ENCODE measurements at places on chromosomes 1 and 21. TPM values are rescaled to one million over a fixed set of nuclear protein-coding genes. Genes with fewer than 3 reads are reported as not detected.

The ERRFI1 gene
- total RNA-seq: 0.98 TPM

DNA sequence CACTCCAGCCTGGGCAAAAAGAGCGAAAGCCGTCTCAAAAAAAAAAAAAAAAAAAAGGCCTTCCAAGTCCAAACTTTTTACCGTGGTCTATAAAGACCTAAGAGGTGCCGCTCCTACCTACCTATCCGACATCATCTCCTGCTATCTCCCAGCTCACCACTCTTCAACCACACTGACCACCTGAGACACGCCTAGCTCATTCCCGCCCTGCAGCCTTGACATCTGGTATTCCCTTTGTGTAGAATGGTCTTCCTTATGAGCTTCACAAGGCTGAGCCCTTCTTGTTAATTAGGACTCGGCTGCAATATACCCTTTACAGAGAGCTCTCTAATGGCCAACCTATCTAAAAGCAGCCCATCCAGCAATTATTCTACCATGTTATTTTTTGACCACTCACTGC is 680 bp downstream of the MAGOH start:
- no peak for DNase-seq
- H3K36me3 ChIP-seq: peaks cover 19% of the 10 kb centered on the region
- no peaks in the 10 kb centered on the region for H3K27me3 ChIP-seq
- H3K4me1 ChIP-seq: peaks cover 18% of the 10 kb centered on the region

DNA sequence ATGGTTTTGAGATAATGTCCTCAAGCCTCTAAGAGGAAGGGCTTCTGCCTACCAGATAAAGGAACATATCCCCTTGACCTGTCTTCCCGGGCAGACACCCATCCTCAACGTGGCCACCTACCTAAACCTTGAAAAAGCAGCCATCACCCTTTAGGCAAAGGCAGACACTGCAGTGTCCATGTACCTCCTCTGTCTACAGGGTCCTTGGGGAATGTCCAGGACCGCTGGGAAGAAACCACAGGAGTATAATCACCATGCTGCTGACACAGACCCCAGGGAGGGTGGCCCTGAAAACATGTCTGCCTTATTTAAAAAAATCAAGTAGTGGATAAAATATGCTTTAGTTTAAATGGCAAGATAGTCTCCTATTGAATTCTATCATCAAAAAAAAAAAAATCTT is 16.6 kb downstream of the BCAR3 start:
- DNase-seq: no peak
- no peaks in the 10 kb centered on the region for H3K27me3 ChIP-seq
- no peak overlapping the region for H3K27ac ChIP-seq
- no peak overlapping the region for H3K4me3 ChIP-seq

- H3K27ac ChIP-seq: no peak overlapping the region
- DNase-seq: no peak
- no peaks in the 10 kb centered on the region for H3K27me3 ChIP-seq
- H3K4me1 ChIP-seq: no peaks in the 10 kb centered on the region
Observed at GRCh38 chr1:157600236-157600635, 2.4 kb upstream of the FCRL4 start.

DNA sequence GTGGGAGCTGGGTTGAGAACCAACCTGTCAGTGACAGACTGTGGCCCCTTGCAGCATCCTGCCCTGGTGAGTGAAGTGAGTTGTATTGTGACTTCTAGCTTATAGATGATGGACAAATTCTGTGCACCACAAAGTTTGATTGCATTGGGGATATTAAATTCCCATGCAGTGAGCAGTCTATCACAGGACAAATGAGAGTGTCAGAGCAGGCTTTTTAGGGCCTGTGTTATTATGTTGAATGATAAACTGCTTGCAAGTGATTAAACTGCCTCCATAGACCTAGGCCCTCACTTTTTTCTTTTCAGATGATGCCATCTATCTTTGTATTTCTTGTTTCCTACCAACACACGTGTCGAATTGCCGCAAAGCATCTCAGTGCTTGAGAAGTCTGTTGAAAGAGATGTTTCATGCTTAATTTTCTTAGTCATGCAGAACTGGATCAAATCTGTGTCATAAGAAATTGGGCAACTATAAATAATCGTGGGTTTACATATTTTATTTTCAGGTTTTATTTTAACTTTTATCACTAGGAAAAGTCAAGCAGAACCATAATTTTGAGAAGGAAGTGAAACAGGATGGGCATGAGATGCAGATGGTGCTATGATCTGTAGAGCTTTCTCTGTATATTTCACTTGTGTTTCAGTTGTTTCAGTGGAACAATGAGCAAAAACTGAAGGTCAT is 199.2 kb downstream of the S1PR1 start:
- no peak overlapping the region for H3K27ac ChIP-seq
- H3K36me3 ChIP-seq: no peaks in the 10 kb centered on the region
- H3K4me1 ChIP-seq: no peaks in the 10 kb centered on the region
- DNase-seq: no peak

DNA sequence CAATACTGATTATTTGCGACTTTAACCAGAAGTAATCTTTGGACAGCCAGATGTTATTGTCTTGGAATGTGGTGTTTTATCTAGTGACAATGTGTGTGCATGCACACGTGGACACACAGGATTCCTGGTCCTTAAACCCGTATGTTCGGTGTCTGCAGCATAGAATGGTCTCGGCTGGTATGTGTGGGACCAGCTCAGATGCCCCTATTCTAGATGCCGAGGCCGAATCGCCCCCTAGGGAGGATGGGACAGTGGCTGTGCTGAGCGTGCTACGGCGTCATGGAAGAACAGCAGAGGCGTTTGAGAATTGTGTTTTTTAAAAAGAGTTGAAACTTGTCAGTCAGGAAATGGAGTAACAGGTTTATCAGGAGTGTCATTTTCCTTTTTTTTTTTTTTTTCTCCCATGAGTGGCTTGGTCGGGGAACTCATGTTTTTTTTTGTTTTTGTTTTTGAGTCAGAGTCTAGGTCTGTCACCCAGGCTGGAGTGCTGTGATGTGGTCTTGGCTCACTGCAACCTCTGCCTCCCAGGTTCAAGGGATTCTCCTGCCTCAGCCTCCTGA is 30.1 kb downstream of the SKI start:
- no peaks in the 10 kb centered on the region for H3K27me3 ChIP-seq
- H3K36me3 ChIP-seq: no peaks in the 10 kb centered on the region

DNA sequence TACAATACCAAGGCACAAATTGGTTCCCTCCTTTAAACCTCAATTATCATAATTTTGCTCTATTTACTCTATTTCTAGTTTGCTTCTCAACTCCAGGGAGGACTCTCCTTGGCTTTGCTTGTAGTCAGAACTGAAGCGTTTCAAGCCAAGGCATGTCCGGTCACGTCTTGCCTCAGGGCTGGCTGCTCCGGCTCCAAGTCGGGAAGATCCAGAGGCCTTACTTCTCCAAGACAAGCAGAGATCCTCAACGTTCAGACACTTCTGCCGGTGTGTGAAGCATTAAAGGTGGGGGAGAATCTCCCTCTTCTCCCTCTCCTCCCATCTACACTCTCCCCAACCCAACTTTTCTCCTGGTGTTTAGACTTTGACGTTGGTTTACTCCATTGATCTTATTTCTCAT is 7.2 kb upstream of the HHAT start:
- H3K4me1 ChIP-seq: no peaks in the 10 kb centered on the region
- H3K27ac ChIP-seq: no peak overlapping the region
- no peaks in the 10 kb centered on the region for H3K36me3 ChIP-seq
- H3K27me3 ChIP-seq: no peaks in the 10 kb centered on the region
- no peak overlapping the region for H3K4me3 ChIP-seq

GRCh38 chr1:26529405-26529654 is 231 bp upstream of the RPS6KA1 start:
- DNase-seq: no peak
- H3K27me3 ChIP-seq: no peaks in the 10 kb centered on the region
- H3K36me3 ChIP-seq: no peaks in the 10 kb centered on the region
- H3K27ac ChIP-seq: peak overlapping the region; percentile 51

Measured in naive thymus-derived CD4-positive, alpha-beta T cell (primary cell).